Endothelial cell of umbilical vein (primary cell): ENCODE measurements at places on chromosomes 4 and X. TPM values are rescaled to one million over a fixed set of nuclear protein-coding genes. Genes with fewer than 3 reads are reported as not detected.

DNA sequence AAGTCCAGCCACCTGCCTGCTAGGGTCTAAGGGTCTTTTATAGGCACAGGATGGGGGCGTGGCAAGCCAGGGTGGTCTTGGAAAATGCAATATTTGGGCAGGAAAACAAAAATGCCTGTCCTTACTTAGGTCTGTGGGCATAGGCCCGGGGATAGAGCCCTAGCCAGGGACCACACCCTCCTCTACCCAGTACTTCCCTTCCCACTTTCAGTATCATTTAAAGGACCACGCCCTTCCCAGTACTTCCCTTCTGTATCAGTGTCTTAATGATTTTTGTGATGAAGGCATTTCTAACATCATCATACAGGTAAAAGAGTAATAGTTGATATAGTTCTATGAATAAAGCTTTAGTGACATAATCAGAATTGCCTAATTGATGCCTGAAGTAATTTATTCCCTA, 11.4 kb downstream of the BANK1 start:
- no peak overlapping the region for H3K27ac ChIP-seq
- no peak overlapping the region for H3K4me3 ChIP-seq
- no peaks in the 10 kb centered on the region for H3K4me1 ChIP-seq
- no peak for DNase-seq
- no peaks in the 10 kb centered on the region for H3K36me3 ChIP-seq
- no peaks in the 10 kb centered on the region for H3K27me3 ChIP-seq

GRCh38 chrX:154517101-154517781, 1.2 kb upstream of the FAM3A start:
- no peak overlapping the region for H3K4me3 ChIP-seq
- H3K36me3 ChIP-seq: no peaks in the 10 kb centered on the region
- peaks cover 12% of the 10 kb centered on the region for H3K4me1 ChIP-seq
- H3K27me3 ChIP-seq: no peaks in the 10 kb centered on the region
- H3K27ac ChIP-seq: peak overlapping the region; percentile 12

- H3K36me3 ChIP-seq: no peaks in the 10 kb centered on the region
- no peak overlapping the region for H3K27ac ChIP-seq
- H3K27me3 ChIP-seq: no peaks in the 10 kb centered on the region
- H3K4me1 ChIP-seq: peaks cover 32% of the 10 kb centered on the region
- no peak overlapping the region for H3K4me3 ChIP-seq
Measured at GRCh38 chr4:158829254-158829653, 60.4 kb downstream of the FNIP2 start.

- DNase-seq: no peak
- no peaks in the 10 kb centered on the region for H3K36me3 ChIP-seq
- no peaks in the 10 kb centered on the region for H3K4me1 ChIP-seq
- H3K27ac ChIP-seq: no peak overlapping the region
Measured at GRCh38 chrX:13022926-13023325, 21.5 kb downstream of the FAM9C start.

The ANXA3 gene
- total RNA-seq: 73.8 and 78.4 TPM in 2 replicates

The GLUD2 gene
- total RNA-seq: 0.33 and 0.53 TPM in 2 replicates

The FOXR2 gene
- total RNA-seq: not detected in 2 replicates

DNA sequence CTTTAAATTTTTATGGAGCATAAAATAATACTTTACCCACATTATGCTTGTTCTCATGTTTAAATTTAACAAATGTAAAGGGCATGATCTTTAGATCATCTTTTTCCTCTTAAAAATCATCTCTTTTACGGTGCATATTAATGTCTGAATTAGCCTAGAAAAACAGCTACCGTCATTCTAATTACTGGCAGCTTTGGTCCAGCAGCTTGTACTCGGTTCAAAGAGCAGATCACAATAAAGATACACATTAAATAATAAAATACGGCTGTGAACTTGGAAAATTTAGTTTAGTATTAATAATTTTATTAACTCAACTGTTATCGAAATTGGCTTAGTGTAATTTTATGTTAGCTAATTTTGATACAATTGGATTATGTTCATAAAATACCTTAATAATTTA, 19.1 kb downstream of the CCSER1 start:
- no peak overlapping the region for H3K27ac ChIP-seq
- no peaks in the 10 kb centered on the region for H3K4me1 ChIP-seq
- no peaks in the 10 kb centered on the region for H3K36me3 ChIP-seq
- no peak for DNase-seq
- H3K4me3 ChIP-seq: no peak overlapping the region

DNA sequence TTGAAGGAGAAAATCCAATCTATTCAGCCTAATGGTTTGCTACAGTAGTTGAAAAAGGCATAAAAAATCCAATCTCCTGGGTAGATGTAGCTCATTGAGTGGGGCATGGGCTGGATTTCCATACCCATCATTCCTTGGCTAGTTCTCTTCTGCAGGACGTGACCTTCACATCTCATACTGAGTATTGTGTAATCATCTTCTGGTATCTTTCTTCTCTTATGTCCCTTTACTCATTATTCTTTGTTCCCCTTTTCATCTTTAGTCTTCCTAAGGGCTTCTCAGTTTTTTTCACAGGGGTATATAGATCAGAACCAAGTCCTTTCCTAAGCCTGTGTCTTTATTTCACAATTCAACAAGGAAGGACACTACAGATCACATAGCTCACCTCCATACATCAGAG, 727.6 kb upstream of the MAGEB2 start:
- H3K4me1 ChIP-seq: peaks cover 3% of the 10 kb centered on the region
- no peaks in the 10 kb centered on the region for H3K36me3 ChIP-seq

DNA sequence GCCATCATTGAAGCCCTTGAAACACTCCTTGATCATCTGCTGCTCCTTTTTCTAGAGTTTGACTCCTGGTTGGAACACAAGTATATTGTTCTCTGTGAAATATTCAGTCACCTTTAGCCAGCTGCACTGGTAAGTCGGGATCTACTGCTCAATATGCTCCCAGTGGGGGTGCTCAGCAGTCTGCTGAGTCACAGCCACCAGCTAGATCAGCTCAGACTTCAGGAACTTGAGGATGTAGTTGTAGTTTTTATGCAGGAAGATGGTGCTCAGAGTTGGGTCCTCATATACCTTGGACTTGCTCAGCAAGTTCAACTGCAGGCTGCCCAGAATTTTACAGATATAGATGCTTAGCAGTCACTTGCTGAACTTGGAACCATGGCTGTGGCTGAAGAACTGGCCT, 202.5 kb upstream of the RPL34 start:
- no peak overlapping the region for H3K27ac ChIP-seq
- H3K27me3 ChIP-seq: no peaks in the 10 kb centered on the region
- no peak for DNase-seq

DNA sequence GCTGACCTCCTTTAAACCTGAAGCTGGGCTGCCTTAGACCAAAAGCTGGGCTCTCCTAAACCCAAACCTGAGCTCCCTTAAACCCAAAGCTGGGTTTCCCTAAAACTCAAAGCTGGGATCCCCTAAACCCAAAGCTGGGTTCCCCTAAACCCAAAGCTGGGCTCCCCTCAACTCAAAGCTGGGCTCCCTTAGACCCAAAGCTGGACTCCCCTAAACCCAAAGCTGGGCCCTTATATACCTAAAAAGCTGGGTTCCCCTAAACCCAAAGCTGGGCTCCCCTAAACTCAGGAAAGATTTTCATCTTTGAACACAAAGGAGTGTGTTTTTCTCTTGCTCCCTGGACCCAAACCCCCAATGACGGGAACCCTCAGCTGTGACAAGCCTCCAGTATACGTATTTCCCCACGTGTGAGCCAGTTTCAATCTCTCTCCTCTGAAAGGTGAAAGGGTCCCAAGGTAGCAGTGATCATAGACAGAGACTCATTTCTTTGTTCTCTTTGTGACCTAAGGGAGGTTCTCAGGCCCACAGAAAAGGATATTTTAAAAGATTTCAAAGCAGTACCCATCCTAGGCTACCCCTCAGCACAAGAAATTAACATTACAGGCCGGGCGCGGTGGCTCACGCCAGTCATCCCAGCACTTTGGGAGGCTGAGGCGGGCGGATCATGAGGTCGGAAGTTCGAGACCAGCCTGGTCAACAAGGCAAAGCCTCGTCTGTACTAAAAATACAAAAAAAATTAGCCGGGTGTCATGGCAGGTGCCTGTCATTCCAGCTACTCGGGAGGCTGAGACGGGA, 31.3 kb upstream of the ASMTL start:
- H3K27ac ChIP-seq: no peak overlapping the region
- H3K4me1 ChIP-seq: peaks cover 6% of the 10 kb centered on the region
- no peak overlapping the region for H3K4me3 ChIP-seq
- no peaks in the 10 kb centered on the region for H3K36me3 ChIP-seq

DNA sequence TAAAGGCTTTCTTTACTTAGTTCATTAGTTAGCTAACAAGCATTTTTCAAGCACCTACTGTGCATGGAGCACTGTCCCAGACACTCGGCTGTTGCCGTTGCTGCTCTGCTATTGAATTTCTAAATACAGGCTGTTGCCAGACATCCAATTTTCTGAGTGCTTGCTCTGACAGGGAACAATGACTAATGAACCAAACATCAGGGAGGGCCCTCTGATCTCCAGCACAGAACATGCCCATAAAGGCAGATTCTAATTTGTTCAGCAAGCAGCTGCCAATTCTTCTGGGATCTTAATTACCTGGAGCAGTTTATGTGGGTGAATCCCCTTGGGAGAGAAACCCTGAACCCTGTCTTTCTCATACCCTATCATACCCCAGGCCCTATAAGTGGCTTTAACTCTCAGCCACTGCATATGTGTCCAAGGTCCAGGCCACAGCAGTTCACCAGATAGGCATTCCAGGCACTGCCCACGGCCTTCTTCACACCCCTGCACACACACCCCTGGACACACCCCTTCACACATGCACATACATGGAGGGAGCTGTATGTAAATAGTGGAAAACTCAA, 27.9 kb downstream of the TSC22D3 start:
- no peaks in the 10 kb centered on the region for H3K27me3 ChIP-seq
- DNase-seq: no peak
- H3K36me3 ChIP-seq: no peaks in the 10 kb centered on the region
- H3K4me3 ChIP-seq: no peak overlapping the region
- peaks cover under 1% of the 10 kb centered on the region for H3K4me1 ChIP-seq
- no peak overlapping the region for H3K27ac ChIP-seq

- DNase-seq: peak; percentile 1
- no peak overlapping the region for H3K27ac ChIP-seq
- H3K4me3 ChIP-seq: peak overlapping the region; percentile 20
- peaks cover 10% of the 10 kb centered on the region for H3K4me1 ChIP-seq
Measured at GRCh38 chrX:72713130-72713529, 976 bp downstream of the PHKA1 start.

The ANK2 gene
- total RNA-seq: not detected in 2 replicates

DNA sequence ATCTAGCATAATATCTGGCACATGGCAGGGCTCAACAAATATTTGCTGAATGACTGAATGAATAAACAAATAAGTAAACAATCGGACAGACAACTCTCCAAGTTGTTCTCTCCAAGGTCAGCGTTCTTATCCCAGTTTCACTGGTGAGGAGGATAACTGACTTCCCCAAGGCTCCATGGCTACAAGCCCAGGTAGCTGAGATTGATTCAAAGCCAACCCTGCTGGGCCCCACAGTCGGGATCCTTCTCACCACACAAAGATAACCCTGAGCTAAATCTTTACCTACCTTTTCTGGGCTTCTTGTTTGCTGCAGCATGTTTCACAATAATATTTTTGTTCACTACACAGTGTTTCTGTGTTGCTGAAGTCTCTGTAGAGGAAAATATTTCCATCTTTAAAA, 54.9 kb downstream of the USP46 start:
- H3K27me3 ChIP-seq: no peaks in the 10 kb centered on the region
- DNase-seq: no peak
- H3K4me3 ChIP-seq: no peak overlapping the region
- H3K36me3 ChIP-seq: peaks cover 10% of the 10 kb centered on the region
- H3K27ac ChIP-seq: no peak overlapping the region

DNA sequence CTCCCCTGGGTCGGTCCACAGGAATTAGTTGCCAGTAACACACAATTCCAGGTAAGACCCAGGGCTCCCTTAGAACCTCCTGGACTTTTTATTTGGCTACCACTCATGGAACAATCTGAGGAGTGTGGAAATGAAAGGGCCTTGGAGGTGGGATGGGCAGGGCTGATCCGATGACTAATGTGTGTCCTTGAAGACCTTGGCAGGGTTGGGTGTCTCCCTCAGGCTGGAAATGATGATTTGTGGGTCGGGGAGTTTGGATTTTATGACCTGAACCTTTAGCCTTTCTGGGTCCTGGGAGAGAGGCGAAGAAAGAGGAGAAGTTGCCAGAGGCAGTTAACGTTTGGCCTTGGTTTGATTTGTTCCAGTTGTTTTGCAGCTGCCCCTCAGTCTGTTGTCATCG, 425.0 kb downstream of the MID1IP1 start:
- no peak for DNase-seq
- H3K27ac ChIP-seq: no peak overlapping the region
- H3K4me1 ChIP-seq: no peaks in the 10 kb centered on the region

The ATP6AP2 gene
- 84.6 and 90.8 TPM in 2 replicates for total RNA-seq

DNA sequence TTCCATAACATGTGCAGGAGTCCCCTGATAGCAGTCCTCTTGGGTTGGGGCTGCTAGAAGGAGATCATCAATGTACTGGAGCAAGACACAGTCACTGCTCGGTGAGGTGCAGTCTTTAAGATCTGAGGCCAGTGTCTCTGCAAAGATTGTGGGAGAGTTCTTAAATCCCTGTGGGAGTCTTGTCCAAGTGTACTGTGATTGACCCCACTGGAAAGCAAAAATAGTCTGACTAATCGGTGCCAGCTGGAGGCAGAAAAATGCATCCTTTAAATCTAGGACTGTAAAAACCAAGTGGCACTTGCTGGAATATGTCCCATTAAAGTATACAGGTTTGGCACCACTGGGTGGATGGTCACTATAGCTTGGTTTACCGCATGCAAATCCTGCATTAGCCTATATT, 31.1 kb downstream of the SULT1E1 start:
- H3K36me3 ChIP-seq: no peaks in the 10 kb centered on the region
- no peak for DNase-seq
- H3K4me3 ChIP-seq: no peak overlapping the region
- H3K4me1 ChIP-seq: peaks cover 3% of the 10 kb centered on the region
- no peaks in the 10 kb centered on the region for H3K27me3 ChIP-seq
- no peak overlapping the region for H3K27ac ChIP-seq

The PWWP3B gene
- not detected in 2 replicates for total RNA-seq

GRCh38 chrX:20252381-20253231, 14.1 kb downstream of the RPS6KA3 start:
- no peaks in the 10 kb centered on the region for H3K36me3 ChIP-seq
- H3K4me1 ChIP-seq: no peaks in the 10 kb centered on the region
- H3K27me3 ChIP-seq: no peaks in the 10 kb centered on the region
- H3K4me3 ChIP-seq: no peak overlapping the region

The TDO2 gene
- not detected in 2 replicates for total RNA-seq

DNA sequence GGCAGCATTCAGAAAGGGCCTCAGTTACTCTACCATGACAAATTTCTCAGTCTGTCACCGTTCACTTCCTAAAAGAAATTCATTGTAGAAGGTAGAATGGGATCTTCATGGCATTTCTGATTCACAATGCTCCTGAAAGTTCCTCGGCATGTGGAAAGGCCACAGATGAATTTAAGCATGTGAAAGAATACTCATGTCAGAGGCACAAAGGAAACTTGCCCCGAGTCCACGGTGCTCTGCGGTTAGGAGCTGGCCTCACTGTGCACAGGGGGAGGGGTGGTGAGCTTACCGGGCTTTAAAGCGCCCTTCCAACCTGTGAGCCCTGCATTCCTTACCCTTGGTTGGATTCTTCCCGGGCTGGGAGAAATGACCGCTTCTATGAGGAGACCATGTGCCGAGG, 9.3 kb downstream of the TKTL1 start:
- no peaks in the 10 kb centered on the region for H3K4me1 ChIP-seq
- H3K36me3 ChIP-seq: no peaks in the 10 kb centered on the region
- no peak overlapping the region for H3K27ac ChIP-seq
- DNase-seq: no peak
- H3K27me3 ChIP-seq: no peaks in the 10 kb centered on the region

- peak overlapping the region; percentile 82 for H3K27ac ChIP-seq
- H3K27me3 ChIP-seq: no peaks in the 10 kb centered on the region
- no peaks in the 10 kb centered on the region for H3K36me3 ChIP-seq
- peak; percentile 54 for DNase-seq
- peaks cover 26% of the 10 kb centered on the region for H3K4me1 ChIP-seq
- H3K4me3 ChIP-seq: peak overlapping the region; percentile 73
Measured at GRCh38 chr4:184475096-184475461, 729 bp upstream of the IRF2 start.
